ENCODE measurements at places on chromosomes 3 and 15.

DNA sequence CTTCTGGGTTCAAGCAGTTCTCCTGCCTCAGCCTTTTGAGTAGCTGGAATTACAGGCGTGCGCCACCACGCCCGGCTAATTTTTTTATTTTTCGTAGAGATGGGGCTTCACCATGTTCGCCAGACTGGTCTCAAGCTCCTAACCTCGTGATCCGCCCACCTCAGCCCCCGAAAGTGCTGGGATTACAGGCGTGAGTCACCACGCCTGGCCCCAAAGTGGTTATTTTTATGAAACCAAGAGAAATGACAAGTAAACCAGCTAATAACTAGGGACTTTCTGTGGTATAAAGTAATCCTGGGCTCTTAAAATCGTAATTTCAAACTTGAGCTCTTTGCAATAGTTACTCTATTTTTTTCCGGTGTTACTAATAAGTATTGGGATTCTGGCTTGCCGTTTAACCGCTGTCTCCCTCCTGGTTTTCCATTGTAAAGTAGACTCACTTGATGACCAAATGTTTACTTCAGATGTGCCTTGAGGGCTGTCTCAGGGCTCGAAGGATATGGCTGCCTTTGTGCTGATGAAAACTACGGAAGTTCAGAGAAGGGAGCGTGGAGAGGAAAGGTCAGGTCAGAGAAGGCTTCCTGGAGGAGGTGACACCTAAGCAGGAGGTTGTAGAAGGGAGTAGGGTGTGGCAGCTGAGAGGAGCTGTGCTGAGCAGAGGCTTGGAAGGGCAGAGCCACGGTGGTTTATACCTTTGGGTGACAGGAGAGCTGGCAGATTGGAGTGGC is 4.2 kb downstream of the ZSCAN2 start:
- DNase-seq, result peak; percentile 50

DNA sequence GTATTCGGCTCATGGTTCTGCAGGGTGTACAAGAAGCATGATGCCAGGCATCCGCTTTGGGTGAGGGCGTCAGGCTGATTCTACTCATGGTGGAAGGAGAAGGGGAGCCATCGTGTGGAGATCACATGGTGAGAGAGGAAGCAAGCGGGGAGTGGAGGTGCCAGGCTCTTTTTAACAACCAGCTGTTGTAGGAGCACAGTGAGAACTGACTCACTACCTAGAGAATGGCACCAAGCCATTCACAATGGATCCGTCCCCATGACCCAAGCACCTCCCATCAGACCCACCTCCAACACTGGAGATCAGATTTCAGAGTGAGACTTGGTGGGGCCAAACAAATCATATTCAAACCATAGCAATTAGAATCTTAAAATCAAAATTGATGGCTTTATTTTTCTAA is 259.8 kb upstream of the CTDSPL start:
- DNase-seq, result no peak

GRCh38 chr15:29113336-29114220 is 156.0 kb downstream of the NSMCE3 start:
- DNase-seq, result no peak

DNA sequence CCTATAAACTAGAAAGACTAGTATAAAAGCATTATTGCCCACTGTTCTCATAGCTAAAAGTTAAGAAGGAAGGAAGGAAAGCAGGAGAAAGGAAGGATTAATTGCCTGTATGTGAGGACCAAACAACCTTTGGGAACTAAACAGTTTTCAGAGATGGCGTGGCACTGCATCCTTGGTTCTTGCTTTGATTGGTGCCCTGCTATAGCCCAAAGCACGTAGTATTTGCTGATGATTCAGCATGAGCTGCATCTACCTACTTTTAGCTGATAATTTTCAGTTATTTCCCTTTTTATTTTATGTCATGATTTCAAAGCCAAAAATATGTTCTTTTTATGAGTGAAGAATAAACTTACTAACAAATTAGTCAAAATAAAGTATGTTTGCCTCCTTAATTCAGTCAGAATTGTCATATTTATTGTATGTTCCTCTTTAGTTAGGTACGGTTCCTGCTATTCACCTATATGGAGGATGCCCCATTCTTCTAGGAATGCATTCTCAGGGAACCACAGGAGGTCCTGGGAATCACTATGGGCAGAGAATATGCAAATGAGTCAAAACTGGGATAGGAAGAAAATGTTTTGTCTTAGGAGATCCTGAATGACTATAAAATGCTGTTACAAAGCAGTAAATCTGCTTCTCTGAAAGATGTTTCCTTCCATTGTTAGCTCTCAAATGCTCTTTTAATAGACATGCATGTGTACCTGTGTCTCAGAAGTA is 65.4 kb upstream of the THSD4 start:
- DNase-seq, result no peak

- peak; percentile 12 for DNase-seq
Observed at GRCh38 chr15:70250208-70251201, 152.8 kb upstream of the TLE3 start.

- no peak for DNase-seq
Observed at GRCh38 chr15:39358441-39359041, 222.3 kb upstream of the THBS1 start.

GRCh38 chr3:53550005-53550620 is 55.7 kb downstream of the CACNA1D start:
- no peak for DNase-seq

GRCh38 chr15:40902605-40903561 is 8.6 kb downstream of the VPS18 start:
- DNase-seq, result no peak

- no peak for DNase-seq
Observed at GRCh38 chr3:169527507-169527906, 136.0 kb downstream of the MECOM start.

DNA sequence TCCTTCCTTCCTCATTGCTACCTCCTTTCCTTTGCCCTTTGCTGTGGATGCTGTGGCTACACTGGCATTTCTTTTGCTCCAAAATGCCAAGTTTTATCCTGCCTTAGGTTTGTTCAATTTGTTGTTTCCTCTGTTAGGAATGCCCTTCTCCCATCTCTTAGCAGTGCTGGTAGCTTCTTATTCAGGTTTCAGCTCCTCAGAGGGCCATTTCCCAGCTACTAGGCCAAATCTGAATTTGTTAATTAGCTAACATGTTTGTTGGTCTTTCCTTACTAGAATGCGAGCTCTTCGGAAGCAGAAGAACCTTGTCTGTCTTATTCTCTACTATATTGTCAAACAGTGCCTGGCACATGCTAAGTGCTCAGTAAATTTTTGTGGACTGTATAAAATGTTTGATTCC is 11.0 kb downstream of the MAPK6 start:
- DNase-seq, result no peak

DNA sequence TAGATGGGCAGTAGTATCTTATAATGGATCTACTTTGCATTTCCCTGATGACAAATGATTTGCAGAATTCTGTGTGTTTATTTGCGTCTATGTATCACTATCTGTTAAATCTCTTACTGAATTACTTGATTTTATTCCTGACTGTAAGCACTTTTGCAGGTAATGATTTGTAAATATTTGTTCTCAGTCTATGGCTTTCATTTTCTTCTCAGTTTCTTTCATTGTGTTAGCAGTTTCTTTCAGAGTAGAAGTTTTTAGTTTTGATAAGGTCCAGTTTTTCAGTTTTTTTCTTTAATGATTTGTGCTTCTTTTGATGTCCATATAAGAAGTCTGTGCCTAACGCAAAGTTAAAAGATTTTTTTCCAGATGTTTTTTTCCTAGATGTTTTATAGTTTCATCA is 12.9 kb downstream of the SLC25A36 start:
- no peak for DNase-seq

DNA sequence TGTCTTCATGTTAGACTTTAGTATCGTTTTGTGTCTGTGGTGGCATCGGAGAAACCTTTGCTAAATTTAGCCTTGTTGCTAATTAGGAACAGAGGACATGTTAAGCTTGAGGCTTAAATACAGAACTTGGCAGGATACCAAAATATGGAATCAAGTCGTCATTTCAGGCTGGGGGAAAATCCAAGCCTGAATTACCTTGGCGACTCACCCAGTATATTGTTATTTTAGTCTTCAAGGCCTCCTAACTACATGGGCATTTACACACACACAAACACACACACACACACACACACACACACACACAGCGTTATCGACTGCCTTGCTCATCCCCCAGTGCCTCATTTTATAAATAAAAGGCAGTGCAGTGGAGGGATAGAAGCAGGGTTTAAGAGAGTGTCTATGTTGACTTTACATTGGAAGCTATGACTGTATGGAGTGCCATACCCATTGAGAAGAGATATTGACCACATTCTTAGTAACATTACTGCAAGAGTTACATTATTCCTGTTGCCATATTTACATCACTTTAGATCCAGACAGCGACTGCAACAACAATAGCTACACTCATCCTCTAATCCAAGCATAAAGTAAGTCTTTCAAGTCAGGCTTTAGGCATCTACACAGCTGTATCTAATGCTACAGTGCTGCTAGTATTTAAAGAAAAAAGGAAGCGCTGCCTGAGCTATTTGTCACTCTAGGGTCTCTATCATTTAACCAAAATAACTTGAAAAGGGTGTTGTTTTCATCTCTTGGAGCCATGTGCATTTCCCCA is 210.8 kb upstream of the SEMA6D start:
- DNase-seq, result no peak

DNA sequence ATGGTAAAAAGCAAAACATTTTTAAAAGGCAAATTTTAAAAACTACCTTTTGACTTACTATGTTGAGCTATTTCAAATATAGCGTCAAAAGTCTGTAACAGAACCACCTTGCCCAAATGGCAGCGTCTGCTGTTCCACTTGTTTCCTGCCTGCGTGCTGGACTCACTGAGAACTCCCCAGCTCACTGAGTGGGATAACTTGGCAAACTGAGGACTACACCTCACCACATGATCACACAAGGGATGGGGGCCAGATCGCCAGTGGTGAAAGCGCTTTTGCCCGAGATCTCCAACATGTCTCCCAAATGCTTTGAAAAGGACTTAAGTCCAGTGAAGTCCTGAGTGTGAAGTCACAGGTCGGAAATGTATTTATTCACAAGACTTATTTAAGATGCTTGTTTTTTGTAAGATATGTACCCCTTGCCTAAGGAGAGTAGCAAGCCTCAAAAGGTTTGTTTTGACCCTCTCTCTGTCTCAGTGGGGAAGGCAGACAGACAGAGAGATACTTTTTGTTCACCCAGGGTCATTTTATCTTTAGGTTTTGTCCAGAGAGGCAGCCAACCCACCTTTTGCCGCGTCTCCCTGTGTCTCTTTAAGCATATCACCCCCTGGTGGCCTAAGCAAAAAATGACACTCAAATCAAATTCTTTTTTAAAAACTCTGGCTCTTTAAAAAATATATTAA is 192.6 kb downstream of the PDZRN3 start:
- DNase-seq, result peak; percentile 48

DNA sequence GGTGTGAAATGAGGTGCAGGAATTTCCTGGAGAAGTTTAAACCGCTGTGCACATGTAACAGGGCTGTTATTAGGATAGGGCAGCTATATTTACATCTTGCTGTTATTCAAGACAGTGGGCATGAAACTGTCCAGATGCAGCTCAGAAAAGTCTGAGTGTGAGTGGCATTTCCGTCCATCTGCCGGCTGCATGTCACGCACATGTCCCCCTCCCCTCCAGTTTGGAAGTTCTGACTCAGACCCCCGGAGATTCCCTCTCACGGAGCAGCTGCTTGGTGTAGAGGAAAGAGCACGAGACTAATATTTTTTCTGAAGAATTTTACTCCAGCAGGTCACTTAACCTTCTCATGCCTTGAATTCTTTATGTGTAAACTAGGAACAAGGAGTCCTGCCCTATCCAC is 69.8 kb downstream of the FEM1B start:
- no peak for DNase-seq

GRCh38 chr15:52288051-52288942 is 7.3 kb downstream of the MYO5C start:
- DNase-seq, result no peak

GRCh38 chr3:38989917-38990510 is 61.7 kb downstream of the SCN11A start:
- DNase-seq, result no peak

DNA sequence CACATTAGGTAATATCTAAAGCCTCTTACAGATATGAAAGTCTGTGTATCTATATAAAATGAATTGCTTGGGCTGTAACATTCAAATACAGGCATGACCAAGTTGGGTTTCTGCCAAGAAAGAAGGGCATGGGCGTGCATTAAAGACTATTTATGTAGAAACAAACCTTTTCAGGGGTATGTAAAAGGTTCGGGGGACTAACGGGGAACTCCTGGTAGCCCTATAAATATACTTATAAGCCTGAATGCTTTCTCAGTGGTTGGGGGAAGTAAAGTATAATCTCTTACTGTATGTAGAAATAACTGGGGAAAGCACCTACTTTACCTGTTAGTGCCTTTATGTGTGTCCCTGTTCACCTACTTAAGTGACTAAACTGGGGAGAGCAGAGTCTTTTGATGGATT is 154.5 kb upstream of the TBL1XR1 start:
- peak; percentile 63 for DNase-seq

DNA sequence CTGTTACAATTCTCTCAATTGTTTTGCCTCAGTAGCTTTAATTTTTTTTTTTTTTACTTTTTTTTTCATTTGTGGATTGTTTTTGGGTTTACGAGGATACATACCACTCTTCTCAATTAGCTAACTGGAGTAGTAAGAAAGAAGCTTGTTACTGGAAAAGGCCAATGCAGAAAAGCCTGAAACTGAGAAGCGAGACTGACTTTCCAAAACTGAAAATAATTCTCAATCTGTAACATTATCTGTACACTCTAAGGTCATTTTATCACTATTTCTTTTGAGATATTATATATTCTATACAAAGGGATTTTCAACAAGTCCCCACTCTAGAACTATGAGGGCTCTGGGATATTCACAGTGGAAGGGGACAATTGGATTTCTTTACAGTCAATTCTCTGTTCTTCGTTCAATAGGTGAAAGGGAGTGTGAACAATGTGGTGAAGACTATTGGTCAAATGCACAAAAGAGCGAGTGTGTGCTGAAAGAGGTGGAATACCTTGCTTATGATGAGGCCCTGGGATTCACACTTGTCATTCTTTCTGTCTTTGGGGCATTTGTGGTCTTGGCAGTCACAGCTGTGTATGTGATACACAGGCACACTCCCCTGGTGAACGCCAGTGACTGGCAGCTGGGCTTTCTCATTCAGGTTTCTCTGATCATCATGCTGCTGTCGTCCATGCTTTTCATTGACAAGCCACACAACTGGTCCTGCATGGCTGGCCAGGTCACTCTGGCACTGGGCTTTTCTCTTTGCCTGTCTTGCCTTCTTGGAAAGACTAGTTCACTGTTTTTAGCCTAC is 83.9 kb upstream of the KCNAB1 start:
- no peak for DNase-seq

- no peak for DNase-seq
Observed at GRCh38 chr3:115322901-115323300, 175.8 kb upstream of the ZBTB20 start.

DNA sequence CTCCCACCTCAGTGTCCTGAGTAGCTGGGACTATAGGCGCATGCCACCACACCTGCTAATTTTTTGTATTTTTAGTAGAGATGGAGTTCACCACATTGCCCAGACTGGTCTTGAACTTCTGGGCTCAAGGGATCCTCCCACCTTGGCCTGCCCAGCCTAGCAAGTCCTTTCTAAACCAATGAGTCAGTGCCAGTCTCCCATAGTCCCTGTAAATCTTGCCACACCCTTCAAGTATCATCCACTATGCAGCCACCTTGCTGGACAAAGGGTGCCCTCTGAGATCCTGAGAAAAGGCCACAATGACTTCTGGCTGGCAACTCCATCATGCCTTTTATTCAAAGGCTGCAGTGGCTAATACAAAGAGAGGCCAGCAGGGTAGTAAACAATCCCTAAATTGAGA is 184.0 kb downstream of the ABHD5 start:
- DNase-seq, result no peak

Measured in GM13976 (cell line).